ENCODE measurements at places on chromosomes 6 and 20.

DNA sequence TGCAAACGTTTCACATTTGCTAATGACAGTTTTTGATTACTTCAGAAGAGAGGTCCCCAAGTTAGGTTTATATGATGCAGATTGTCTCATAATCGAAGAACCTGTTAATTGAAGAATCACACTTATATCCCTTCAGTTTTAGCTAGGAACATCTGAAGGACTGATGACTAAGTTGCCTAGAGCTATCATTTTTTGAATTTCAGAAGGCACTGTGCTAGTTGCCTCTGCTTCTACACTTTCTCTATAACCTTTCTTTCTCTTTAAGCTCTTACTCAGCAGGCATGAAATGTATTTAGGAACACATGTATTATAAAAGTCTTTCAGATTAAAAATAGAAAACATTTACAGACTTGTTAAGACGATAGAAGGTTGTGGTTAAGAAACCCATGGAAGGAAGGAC lies 14.4 kb upstream of the GJE1 start:
- DNase-seq, result no peak

GRCh38 chr20:52302736-52303135 lies 111.2 kb upstream of the ZFP64 start:
- no peak for DNase-seq

- DNase-seq, result no peak
These were observed 520.0 kb upstream of the HS3ST5 start for GRCh38 chr6:114862819-114863218.

- no peak for DNase-seq
These were observed 40.6 kb downstream of the LYRM2 start for GRCh38 chr6:89597988-89598387.

- DNase-seq, result no peak
These were observed 76.3 kb upstream of the SIRPA start for GRCh38 chr20:1818895-1819294.

GRCh38 chr6:22726966-22727365 lies 157.6 kb downstream of the HDGFL1 start:
- DNase-seq, result no peak

GRCh38 chr20:57620274-57620990 lies at the start of gene ZBP1:
Gene ZBP1, minus strand, starts transcription at chr20:57620426. Its CDS starts 131 bp downstream, at chr20:57620295.
- peak; percentile 35 for DNase-seq

- DNase-seq, result no peak
These were observed 1.1 kb downstream of the RNF114 start for GRCh38 chr20:49937027-49937929.

GRCh38 chr20:39871013-39871412 lies 818.0 kb downstream of the MAFB start:
- DNase-seq, result no peak

Data from stimulated activated CD8-positive, alpha-beta memory T cell treated with anti-CD3 and anti-CD28 coated beads, Interleukin-12 subunit alpha, Interleukin-12 subunit beta, amount 100 ng/mL, for 4 hours (primary cell).